ENCODE measurements at places on chromosomes 3 and 15.

- no peak for DNase-seq
Observed at GRCh38 chr3:73403444-73403843, 221.3 kb downstream of the PDZRN3 start.

DNA sequence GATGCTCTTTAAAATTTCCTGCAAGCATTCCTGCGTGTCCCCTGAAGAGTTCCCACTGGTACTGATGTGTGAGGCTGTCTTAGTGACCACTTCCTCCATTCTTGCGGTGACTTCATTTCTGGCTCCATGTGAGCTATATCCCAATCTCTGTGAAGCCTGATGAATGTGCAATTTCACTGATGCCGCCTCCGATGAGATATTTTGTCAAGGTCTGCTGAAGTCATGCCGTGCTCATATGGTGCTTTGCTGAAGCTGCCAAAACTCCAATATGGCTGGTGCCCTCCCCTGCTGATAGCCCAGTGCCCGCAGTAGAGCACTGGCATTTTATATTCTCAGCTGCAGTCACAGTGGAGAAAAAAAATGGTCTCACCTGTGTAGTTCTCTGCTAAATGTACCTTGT lies 271.5 kb downstream of the EFHB start:
- no peak for DNase-seq

- no peak for DNase-seq
Observed at GRCh38 chr15:74391582-74392450, 24.4 kb upstream of the CYP11A1 start.

- peak; percentile 18 for DNase-seq
Observed at GRCh38 chr15:33226559-33227181, 32.2 kb upstream of the FMN1 start.

DNA sequence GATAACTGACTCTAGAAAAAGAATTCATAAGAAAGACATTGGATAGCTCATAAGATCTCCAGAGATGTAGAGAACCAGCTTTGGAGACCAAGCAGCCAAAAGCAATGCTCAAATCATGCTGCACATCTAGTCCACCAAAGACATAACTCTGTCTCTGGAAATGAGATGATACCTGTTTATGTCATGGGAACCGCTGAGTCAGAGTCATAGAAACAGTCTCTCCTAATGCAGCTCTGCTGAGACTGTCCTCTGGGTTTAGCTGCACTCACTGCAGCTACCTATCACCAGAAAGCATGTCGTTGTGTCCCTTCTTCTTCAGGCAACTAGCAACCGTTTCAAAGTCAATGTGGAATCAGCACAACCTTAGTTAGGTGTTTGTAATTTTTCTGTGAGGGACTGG lies 218.5 kb upstream of the ROBO1 start:
- DNase-seq = no peak

DNA sequence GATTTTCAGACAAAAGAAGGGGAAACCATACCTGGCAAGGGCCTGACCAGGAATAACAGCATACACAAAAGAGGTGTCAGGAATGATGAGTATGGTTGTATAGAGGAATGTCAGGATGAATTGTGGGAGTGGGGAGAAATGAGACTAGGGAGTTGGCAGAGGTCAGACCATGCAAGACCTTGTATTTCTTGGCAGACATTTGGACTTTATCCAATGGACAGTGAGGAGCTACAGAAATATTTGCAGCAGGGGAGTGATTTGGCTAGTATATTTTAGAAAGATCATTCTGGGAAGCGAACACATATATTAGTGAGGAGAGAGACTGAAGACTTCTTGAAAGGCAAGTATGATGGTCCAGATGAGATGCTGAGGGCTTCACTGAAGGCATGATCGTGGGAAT lies 25.4 kb upstream of the ALPK3 start:
- DNase-seq = peak; percentile 27
